CD4-positive, alpha-beta T cell treated with Interleukin-4 for 1 hour (primary cell): ENCODE measurements at places on chromosomes 5 and 9.
A peak's percentile ranks its signal among the peaks of the same experiment; 100 is the strongest.

DNA sequence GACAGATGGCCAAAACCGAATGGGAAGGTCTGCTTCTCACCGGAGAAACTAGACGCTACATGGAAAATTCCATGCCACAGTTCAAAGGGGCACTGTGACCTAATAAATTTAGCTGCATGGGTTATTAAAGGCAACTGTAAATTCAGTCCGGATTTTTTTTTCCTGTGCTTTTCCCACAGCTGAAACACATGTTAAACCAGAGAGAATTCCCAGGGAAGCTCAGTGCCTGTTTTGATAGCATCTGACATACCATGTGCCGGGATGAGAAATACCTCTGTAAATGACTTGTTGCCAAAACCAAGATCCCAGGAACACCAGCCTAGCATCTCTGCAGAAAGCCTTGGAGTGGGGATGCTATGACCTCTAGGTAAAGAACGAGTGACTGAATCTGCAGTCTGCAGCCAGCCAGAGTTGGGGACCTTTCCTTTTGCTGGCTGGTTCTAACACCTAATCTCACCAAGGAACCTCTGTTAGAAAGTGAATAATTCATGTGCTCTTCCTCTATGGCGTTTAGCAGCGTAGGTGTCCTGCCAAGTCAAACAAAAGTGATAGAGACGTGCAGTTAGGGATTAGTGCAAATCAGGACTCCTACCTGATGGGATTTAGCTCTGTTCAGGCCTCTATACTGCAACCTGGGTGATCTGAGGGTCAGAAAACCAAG lies 77.9 kb downstream of the SLIT3 start:
- DNase-seq, result no peak

GRCh38 chr9:92094655-92095054 lies 20.6 kb downstream of the SPTLC1 start:
- DNase-seq, result no peak

- no peak for DNase-seq
Observed at GRCh38 chr5:74974451-74975091, 77.8 kb downstream of the GCNT4 start.

GRCh38 chr9:116417464-116417863 lies 263.9 kb downstream of the PAPPA start:
- no peak for DNase-seq

DNA sequence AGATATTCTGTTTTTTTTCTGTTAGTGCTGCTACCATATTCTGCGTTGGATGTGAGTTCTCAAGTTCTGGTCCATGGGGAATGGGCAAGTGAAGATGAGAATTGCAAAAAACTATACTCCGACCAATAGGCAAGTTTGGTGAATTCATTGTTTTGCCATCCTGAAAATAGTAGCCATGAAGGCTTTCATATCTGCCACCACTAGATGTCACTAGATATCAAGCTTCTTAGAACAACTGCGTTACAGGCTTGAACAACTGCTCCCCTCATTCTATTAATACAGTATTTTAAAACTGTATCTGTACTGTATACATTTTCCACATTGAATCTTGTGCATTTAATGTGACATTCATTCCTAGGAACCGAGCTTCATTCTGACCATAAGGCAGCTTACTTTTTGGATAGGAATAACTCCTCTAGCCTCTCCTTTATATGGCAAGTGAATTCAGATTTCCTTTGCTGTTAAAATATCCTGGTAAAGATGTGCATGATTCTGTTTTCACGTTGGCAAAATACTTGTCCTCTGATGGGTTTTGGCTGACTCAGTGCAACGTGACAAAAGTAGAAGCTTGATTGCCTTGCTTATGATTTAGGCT lies 163.6 kb downstream of the SREK1 start:
- DNase-seq, result no peak

- DNase-seq, result peak; percentile 72
Observed at GRCh38 chr9:127835991-127836516, 18.4 kb downstream of the ENG start.

DNA sequence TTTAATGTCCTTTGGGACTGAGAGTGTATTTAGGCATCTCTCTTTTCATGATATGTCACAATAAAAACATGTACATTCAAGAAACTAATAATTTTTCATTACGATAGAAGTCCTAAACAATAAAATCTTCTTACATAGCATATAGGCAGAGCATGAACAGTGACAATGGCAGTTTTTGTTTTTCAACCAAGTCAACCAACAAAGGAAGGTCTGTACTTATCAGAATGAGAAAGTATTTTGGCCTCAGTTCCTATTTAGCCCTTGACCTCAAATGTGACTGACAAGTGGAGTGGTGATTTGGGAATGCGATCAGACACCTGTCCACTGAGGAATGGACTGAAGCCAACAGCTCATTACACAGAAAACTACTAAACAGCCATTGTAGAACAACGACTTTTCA lies 219.5 kb downstream of the TMEM161B start:
- no peak for DNase-seq

DNA sequence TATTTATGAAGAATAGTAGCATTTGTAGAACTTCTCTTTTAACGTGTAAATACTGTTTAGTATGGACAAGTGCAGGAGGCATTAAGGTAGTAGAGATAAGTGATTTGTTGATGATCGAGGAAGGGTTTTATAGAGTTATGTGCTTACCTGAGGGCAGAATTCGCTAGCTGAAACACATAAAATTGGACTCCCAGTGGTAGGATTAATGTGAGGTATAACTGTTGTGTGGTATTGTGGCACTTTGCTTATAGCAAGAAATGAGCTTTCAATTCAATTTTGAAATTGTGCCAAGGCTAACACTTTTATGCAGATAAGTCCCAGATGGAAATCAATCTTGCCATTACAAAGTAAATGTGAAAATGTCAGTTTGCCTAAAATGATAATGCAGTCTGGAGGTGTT lies 1.2 kb downstream of the AP3S1 start:
- no peak for DNase-seq

DNA sequence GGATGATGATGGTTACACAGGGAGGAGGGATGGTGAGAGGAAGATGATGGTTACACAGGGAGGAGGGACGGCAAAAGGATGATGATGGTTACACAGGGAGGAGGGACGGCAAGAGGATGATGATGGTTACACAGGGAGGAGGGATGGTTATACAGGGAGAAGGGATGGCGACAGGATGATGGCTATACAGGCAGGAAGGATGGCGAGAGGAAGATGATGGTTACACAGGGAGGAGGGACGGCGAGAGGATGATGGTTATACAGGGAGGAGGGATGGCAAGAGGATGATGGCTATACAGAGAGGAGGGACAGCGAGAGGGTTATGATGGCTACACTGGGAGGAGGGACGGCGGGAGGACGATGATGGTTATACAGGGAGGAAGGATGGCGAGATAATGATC lies 64.1 kb upstream of the FCN1 start:
- DNase-seq, result no peak

DNA sequence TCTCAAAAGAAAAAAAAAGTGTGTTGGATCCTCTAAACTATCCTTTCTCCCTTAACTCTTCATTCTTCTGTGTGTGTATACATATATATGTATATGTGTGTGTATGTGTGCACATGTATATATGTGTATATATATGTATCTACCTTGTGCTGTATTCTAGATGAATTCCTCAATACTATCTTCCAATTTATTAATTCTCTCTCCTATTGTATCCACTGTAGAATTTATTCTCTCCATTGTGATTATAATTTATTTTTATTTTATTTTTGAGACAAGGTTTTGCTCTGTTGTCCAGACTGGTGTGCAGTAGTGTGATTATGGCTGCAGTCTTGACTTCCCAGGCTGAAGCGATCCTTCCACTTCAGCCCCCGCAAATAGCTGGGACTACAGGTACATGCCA lies 147.1 kb upstream of the ZNF618 start:
- no peak for DNase-seq

DNA sequence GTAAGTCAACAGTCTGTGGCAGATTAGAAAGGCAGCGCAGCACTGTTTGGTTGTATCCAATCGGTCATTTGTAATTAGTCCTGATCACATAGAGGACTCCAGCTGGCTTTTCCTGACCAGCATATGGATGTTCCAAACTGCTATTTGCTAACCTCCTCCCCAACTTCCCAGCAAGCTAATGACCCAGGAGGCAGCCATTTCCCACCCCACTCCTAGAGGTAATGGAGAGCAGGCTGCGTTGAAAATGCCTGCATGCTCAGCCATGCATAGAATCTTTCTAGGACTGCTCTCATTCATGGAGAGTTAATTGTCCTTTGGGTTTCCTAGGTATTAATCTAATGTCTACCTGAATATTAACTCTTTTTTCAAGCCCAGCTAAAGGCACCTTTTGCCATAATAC lies 850.6 kb upstream of the WWC1 start:
- DNase-seq, result no peak

DNA sequence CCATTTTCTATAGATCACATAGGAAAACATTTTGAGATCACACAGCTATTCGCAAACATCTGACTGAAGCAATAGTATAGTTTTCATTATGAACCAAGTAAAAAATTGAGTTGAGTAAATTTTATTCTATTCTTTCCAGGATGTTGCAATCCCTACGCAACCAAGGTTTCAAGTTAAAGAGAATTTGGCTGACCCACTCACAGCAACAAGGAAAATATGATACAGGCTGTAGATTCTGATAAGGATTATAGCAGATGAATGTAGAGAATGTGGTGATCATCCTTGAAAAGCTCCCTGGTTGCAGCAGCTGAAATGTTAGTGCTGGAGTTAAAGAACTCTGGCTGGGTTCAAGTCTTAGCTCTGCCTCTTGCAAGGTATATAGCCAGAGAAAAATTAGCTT lies 4.7 kb downstream of the ABCA1 start:
- DNase-seq, result no peak

DNA sequence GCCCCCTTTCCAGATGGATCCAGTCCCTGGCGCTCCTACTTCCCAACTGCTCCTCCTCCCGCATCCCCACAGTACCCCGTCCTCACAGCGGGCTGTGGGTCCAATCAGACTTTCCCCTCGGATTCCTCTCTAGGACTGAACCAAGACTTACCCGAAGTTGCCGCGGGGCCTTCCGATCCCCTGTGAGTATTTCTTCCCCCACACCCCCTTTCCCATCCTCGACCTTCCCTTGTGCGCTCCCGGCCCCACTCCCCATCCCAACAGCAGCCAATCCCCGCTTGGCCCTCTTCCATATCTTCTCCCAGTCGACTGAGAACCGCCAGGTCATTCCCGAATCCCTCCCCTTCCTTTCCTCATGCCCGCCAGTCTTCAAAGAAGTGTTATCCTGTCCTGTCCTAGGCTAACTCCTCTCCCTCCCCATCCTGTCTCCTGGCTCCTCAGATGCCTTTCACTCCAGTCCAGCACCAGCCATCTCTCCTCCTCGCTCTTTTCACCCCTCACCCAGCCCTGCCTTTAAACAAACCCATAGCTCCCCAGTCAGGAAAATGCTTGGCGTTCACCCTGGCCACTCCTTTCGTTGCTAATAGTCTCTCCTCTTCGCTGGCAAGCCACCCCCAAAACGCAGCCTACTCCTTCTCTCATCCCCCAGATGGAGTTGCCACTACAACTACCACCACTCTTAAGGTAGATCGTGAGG lies 646 bp downstream of the SWI5 start:
- DNase-seq, result no peak

DNA sequence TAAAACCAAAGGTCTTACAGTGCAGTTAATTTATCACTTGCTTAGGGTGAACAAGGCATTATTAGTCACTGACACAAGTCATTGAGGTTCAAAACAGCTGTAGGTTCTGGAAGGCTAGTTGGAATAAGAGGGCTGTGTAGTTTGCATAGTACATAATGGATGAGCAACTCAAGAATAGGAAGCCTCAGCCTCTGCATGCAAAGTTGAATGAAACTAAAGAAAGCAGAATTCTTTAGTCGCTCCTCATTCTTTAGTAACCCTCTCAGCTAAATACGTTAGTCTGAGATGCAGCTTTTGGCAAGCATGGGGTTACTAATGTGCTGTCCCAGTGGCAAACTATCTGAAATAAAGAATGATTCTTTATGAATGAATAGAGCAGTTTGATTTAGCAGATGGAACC lies 74.2 kb downstream of the ADGRV1 start:
- DNase-seq, result no peak

DNA sequence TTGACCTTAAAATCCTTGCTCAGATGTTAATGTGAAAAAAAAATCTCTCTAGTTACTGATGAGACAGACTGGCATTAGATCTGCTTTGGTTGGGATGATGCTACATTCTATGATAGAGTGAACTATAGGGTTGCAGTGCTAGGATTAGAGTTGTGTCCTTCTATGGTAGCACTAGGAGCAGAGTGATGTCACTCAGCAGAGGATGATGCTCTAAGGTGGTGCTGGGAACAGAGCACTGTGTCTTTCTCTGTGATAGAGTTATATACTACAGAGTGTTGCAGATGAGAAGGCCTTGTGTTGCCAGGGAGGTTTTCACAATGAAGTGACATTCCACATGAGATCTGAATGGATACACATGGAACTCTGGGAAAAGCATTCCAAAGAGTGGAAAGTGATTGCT lies 462.3 kb downstream of the CDH12 start:
- DNase-seq, result no peak

DNA sequence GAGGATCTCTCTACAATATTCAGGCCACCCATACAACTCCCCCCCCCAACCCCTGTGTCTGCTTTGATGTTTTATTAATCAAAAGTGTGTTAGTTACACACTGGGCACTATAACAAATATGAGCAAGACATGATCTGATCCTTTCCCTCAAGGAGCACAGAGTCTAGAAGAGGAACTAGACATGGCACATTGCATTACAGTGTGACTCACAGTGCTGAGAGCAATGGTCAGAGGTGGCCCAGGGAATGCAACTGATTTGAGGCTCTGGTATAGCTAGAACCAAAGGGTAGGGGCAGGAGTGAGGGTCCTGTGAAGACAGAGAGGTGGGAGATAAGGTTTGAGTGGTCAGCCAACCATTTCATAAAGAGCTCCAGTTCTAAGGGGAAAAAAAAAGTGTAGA lies 539.2 kb downstream of the ACTL7B start:
- no peak for DNase-seq

- DNase-seq, result no peak
Observed at GRCh38 chr5:173984218-173984617, 4.8 kb upstream of the C5orf47 start.

DNA sequence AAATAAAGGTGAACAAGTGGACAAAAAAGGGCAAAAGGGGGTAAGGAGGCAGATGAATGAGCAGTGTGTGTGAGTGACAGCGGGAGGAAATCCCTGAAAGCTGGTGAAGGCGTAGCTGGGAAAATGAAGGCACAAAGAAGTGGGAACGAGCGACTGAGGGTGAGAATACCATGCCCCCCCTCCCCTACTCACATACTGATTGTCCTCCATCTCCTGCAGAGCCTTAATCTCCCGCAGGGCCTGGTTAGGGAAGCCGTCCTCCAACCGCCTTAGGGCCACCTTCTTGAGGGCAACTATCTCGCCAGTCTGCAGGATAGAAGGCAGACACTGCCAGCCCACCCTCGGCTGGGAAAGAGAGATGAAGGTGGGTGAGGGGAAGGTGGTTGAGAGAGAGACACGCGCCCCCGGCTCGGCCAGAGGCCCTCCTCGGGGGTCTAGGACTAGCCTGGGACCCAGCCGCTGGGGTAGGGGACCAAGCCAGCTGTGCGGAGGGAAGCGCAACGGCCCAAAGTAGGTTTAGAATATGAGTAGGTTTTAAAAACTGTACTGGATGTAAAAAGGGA lies 522 bp downstream of the CDK20 start:
- DNase-seq, result no peak

DNA sequence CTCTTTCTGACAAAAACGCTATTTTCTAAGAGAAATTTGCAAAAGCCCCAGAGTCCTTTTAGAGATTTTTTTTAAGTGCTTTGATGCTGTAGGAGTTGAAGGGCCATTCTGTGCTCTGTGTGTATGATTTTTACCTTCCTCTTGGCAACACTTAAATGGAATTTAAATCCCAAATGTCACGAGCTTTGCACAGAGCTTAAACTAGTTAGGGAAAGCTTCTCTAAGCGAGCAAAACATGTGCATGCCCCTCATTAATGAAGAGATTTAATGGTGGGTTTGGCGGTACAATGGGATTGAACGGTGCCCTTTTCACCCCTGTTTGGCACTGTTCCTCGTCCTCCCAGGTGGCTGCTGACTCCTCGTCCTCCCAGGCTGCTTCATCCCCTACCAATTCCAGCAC lies 220.7 kb downstream of the DRD1 start:
- DNase-seq, result no peak
